ENCODE measurements at places on chromosomes 6 and 20.

DNA sequence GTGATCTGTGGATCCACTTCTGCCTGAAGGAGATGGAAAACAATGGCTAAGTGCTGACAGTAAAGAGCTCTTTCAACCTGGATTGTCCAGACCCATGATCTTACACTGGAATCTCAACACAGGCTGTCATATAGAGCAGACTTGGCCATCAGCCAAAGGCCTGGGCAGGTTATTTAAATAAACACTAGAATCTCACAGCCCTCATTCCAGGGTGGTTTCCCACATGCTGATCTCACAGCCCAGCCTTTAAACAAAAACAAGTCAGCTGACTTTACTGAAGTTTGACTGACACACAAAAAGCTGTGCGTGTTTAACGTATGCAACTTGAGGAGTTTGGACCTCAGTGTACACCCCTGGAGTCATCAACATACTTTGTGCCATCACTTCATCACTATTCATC, 28.4 kb downstream of the SYNDIG1 start:
- DNase-seq = no peak

- no peak for DNase-seq
Observed at GRCh38 chr6:69735027-69735426, 61.8 kb downstream of the LMBRD1 start.

GRCh38 chr6:11412616-11413015, 124.9 kb upstream of the TMEM170B start:
- DNase-seq = no peak

DNA sequence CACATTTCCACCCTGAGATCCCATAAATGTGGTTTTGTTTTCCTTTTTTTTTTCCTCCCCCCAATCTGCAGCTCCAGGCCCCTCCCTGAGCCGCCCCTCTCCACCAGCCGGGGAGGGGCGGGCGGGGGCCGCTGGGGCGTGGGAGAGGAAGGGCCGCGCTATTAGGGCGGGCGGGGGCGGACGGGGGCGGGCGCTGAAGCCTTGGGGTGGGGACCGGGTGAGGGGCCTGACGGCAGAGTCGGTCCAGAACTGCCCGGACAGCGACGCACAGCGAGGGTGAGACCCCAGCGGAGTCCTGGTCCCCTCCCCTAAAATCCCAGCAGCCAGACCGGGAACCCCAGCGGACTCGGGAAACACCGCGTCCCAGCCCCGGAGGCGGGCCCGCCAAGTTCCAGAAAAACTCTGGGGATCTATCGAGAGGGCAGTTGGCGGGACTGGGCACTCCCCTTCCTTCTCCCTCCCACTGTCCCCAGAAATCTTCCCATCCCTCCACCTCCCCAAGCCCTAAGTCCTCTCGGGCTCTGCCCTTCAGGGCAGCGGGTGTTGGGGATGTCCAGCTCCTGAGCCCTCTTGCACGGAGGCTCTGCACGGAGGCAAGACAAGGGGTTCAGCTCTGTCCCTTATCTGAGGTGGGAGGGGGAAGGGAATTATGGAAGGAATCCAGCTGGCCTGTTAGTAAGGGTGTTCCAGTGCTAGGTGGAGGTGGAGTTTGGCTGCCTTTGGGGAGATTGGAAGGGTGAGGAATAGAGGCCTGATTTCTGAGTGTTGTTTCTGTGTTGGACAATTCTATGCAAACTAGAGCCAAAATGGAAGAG, at the start of gene PRICKLE4:
PRICKLE4 (plus strand) TSS at position 232 of the 815 bp plus-strand sequence. CDS start 2,692 bp downstream, outside the sequence.
- no peak for DNase-seq

DNA sequence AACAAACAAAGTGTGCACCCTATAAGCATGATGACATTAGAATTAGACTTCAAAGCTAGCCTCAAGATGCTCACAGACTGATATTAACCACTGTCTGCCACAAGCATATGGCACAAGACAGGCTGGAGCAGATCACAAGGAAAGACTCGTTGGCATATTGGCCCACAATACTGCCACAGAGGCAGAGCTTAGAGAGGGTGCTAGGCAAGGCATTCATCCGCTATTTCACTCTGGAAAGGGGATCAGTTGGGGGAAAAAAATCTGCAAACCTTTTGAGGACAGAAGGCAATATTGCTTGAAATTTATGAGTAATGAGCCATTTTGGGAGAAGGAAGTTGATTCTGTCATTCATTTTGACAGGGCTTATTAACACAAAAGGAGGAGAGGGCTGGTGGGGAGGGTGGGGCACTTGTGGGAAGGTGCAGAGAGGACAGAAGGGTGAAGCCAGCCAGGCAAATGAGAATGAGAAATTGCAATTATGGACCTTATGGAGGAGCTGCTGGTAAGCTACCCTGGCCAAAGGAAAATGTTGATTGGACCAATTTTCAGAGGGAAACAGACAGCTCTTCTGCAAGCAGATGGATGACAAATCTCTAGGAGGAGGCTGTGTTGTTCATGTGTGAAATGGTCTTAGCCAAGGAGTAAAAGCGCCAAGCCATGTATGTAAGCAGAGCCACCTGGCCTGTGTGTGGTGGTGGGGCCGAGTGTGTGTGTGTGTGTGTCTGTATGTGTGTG, 187.7 kb downstream of the GMPR start:
- DNase-seq = no peak

GRCh38 chr20:61960836-61961235, 104.8 kb downstream of the TAF4 start:
- DNase-seq = no peak

DNA sequence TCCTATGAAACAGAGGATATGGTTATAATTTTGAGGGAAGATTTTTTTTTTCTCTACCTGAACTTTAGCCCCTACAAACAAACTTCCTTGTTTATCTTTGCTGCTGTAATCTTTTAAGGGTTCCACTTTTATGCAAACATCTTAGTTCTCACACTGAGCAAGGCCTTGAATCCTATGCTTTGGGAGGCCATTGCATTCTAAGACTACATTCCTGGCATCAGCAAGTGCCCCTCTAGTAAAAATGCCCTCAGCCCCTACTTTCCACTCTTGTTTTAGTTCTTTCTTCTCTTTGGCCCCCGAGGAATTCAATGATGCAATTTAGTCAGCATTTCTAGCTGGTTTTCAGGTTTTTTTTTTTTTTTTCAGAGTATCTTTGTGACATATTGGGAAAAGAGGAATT, 8.1 kb upstream of the AHI1 start:
- DNase-seq = no peak

DNA sequence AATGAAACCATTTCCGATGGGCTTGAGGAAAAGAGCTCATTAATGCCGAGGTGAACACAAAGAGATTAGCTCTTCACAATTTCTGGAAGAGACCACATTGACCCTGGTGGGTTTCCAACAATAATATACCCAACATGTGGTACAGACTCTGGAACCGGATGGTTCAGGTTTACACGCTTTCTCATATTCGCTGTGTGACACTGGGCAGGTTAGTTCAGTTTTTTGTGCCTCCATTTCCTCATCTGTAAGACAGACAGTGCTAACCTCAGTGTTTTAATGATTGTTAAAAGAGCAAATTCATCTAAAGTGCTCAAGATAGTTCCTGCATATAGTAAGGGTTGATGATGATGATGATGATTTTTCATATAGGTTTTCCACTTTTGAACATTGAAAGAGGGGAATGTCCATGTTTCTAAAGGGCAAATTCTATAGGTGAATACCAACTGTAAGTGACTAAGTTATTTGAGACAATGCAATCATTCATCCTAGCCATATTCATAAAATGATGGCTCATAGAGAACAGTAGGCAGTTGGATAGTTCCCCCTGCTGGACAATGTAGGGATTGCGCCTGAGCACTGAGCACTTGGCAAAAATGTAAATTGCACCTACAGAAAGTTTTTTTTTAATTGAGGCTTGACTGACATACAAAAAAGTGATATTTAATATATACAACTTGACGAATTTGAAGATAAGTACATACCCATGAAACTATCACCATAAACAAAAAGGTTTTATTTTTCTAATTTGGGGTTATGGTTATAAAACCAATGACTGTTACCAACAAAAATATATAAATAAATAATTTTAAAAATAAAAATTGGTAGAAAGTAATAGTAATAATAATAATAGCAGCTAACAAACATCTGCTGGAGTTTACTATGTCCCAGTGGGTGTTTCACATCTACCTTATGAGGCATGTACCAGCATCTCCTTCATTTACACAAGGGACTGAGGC, 2.1 kb upstream of the PERP start:
- DNase-seq = peak; percentile 88

- peak; percentile 72 for DNase-seq
Observed at GRCh38 chr6:154154389-154154967, 115.4 kb downstream of the OPRM1 start.

GRCh38 chr6:14867802-14868201, 378.1 kb upstream of the JARID2 start:
- no peak for DNase-seq

GRCh38 chr6:43666196-43666920, 21.2 kb downstream of the MRPS18A start:
- no peak for DNase-seq

GRCh38 chr6:106163966-106164877, 78.1 kb downstream of the PRDM1 start:
- DNase-seq = peak; percentile 79

DNA sequence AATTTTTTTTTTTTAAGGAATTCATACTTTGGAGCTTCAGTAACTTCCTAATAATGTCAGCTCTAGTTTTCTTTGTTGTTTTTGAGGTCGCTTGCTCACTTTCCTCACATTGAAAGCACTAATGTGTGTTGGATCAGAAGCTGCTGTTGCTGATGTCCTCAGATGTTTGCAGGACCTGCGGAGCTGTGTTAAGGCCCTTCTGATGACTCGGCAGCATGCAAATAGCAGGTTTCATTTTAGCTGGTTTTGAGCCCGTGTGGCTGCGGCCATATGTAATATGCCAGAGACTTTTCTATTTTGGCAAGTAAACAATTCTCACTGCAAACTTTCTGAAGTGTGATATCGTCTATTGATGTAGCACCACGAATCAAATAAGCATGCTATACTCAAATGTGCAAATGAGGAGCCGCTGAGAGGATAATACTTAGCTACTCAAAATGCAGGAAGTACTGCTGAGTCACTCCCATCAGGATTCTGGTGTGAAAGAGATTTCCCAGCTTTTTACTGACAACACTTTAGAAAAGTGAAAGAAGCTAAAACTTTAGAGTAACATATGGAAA, 187.8 kb downstream of the SASH1 start:
- DNase-seq = no peak

DNA sequence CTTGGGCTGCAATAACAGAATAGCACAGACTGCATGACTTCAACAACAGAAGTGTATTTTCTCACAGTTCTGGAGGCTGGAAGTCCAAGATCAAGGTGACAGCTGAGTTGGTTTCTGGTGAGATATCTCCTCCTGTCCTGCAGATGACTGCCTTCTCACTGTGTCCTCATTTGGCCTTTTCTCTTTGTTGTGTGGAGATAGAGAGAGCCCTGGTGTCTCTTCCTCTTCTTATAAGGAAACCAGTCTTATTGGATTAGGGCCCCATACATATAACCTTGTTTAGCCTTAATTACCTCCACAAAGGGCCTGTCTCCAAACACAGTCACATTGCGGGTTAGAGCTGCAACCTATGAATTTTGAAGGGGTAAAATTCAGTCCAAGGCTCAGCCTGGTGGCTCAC, 57.0 kb upstream of the BMP6 start:
- DNase-seq = no peak

- DNase-seq = no peak
Observed at GRCh38 chr6:71642120-71642519, 244.2 kb upstream of the RIMS1 start.

GRCh38 chr6:43993881-43994523, 133.2 kb downstream of the MRPL14 start:
- DNase-seq = no peak

DNA sequence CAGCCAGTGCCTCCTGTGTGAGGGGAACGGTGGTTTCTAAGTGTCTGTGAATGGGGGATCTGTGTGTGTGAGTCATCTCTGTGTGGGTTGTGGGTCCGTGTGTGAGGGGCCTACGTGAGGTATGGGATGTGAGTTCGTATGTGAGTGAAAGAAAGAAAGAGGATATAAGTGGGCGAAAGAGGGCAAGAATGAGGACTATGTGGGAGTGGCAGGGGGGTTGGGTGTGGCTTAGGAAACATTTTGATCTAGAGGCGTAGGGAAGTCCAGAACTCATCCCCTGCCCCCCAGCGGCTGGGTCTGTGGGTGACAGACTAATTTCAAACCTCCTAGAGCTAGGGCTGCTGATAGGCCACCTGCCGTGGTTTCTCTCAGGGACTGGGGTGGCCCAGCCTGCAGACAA, 35.5 kb downstream of the DHX35 start:
- DNase-seq = peak; percentile 75

DNA sequence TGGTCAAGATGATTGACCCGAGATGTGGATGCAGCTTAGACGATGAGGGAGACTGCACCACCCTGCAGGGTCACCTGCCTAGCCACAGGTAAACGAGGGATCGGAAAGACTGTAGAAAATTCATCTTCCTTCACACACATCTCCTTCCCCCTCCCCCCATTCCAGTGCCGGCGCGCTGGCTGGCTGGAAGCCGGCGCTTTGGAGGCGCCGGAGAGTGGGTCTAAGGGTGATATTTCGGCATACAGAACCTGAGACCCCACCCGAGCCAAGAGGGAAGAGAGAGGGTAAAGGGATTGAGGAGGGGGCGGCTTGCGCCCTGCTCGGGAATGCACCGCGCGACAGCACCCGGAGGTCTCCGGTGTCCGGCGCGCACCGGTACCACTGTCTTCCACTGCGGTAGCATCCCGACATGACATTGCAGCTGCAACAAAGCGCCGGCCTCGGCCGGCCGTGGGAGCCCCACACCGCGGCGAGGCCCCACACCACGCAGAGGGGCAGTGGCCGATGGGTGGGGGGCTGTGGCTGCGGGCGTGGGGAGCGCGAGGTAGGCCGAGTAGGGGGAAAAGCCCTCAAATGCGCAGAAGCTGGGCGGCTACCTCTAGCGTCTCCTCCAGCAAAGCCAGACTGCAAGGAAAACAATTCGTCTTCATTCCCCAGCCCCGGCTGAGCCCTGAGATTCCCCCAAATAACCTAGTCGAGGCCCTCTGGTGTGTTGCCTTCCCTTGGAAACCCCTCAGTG, 984 bp downstream of the TNFRSF21 start:
- peak; percentile 8 for DNase-seq

DNA sequence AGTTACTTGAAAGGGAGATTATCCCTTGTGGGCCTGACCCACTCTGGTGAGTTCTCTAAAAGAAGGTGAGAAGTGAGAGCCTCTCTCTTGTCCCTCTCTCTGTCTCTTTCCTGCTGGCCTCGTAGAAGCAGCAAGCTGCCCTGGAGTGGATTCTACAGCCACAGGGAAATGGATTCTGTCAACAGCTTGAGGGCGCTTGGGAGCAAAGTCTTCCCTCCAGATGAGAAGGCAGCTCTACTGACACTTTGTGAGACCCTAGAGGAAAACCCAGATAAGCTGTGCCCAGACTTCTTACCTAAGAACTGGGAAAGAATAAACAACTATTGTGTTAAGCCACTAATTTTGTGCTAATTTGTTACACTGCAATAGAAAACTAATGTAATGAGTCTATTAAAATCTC, 39.9 kb downstream of the ANKRD60 start:
- DNase-seq = no peak

Data from activated CD4-positive, alpha-beta T cell treated with anti-CD3 and anti-CD28 coated beads, Interleukin-2, amount 50 U/mL, for 48 hours (primary cell).